Renal pelvis (tissue), 12 donors: ENCODE measurements at places on chromosomes 6 and 20. TPM values are rescaled to one million over a fixed set of nuclear protein-coding genes. Genes with fewer than 3 reads are reported as not detected.

DNA sequence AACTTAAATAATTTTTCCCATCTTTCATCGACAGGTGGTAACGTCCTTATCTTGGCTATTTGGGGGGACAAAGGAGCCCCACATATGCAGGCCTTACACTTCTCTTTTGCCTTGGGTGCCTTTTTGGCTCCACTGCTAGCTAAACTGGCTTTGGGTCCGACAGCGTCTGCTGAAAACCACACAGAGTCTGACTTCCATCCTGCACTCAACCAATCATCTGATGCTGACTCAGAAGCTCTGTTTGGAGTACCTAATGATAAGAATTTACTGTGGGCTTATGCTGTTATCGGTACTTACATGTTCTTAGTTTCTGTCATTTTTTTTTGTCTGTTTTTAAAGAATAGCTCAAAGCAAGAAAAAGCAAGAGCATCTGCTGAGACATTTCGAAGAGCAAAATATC, 178.5 kb downstream of the SLC16A10 start:
- DNase-seq, result no peak

The LHFPL5 gene
- polyA plus RNA-seq, result 0.40 TPM

The SLC44A4 gene
- polyA plus RNA-seq, result 66.9 TPM

GRCh38 chr6:98452685-98453084, 381.7 kb upstream of the POU3F2 start:
- DNase-seq, result no peak

DNA sequence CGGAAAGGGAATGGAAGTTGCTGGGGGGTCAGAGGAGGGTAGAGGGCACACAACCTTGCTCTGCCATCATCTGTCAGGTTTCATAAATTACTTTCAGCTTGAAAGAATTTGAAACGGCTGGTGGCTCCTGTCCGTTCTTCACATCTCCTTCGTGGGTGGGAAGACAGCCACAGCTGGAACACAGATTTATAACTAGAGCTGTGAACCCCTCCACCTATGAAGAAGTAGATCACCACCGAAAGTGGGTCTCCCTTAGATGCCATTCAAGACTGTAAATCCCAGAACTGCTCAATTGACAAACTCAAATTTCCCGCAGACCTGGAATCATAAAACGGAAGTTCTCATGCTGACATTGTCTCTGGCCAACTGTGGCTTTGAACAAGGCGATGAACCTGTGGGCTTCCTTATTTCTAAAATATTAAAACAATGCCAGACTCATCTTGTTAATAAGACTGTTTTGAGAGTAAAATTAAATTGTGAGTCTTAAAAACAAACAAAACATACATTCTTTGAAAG, 65.3 kb downstream of the BTBD3 start:
- no peak for DNase-seq

The TRERF1 gene
- 18.3 TPM for polyA plus RNA-seq

- no peak for DNase-seq
Observed at GRCh38 chr6:158832026-158832425, 12.9 kb upstream of the EZR start.

GRCh38 chr6:168960551-168961263, 292.9 kb downstream of the THBS2 start:
- DNase-seq, result no peak

The PRND gene
- 2.7 TPM for polyA plus RNA-seq

DNA sequence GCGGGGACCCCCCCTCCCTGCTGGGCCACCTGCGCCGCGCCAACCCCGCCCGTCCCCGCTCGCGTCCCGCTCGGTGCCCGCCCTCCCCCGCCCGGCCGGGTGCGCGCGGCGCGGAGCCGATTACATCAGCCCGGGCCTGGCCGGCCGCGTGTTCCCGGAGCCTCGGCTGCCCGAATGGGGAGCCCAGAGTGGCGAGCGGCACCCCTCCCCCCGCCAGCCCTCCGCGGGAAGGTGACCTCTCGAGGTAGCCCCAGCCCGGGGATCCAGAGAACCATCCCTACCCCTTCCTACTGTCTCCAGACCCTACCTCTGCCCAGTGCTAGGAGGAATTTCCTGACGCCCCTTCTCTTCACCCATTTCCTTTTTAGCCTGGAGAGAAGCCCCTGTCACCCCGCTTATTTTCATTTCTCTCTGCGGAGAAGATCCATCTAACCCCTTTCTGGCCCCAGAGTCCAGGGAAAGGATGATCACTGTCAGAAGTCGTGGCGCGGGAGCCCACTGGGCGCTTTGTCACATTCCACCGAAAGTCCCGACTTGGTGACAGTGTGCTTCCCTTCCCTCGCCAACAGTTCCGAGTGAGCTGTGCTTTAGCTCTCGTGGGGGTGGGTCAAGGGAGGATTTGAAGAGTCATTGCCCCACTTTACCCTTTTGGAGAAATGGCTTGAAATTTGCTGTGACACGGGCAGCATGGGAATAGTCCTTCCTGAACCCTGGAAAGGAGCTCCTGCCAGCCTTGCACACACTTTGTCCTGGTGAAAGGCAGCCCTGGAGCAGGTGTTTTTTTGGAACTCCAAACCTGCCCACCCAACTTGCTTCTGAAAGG, 2.1 kb downstream of the VEGFA start:
- DNase-seq, result peak; percentile 50

The TREM2 gene
- polyA plus RNA-seq, result 0.90 TPM

The DYNLT2 gene
- 9.7 TPM for polyA plus RNA-seq

- DNase-seq, result no peak
Observed at GRCh38 chr20:4084096-4084495, 68.7 kb upstream of the RNF24 start.

DNA sequence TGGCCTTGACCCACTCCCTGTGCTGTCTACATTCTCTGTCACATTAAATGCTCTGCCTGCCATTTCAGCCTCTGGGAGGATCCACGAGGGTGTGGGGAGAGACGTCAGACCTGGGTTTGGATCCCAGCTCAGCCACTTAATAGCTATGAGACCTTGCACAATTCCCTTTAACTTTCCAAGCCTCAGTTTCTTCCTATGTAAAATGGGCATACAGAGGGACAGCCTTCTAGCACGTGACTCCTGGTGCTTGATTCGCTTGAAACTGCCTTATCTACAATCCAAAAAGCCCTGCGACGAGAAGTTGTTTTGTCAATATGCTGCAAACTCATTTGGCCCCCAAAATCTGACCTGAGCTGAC, 40.0 kb downstream of the TOX2 start:
- DNase-seq, result no peak

- no peak for DNase-seq
Observed at GRCh38 chr6:143232849-143233248, 172.2 kb downstream of the AIG1 start.

GRCh38 chr20:58240471-58240870, 12.0 kb upstream of the ANKRD60 start:
- DNase-seq, result no peak

The HS3ST5 gene
- 0.63 TPM for polyA plus RNA-seq

GRCh38 chr6:101110814-101111213, 229.7 kb upstream of the ASCC3 start:
- no peak for DNase-seq

The RFX6 gene
- not detected for polyA plus RNA-seq

- no peak for DNase-seq
Observed at GRCh38 chr6:11711984-11712711, 66.5 kb downstream of the ADTRP start.

The KDM1B gene
- 18.7 TPM for polyA plus RNA-seq

The MTCH1 gene
- polyA plus RNA-seq, result 182 TPM

The MRPL14 gene
- 54.9 TPM for polyA plus RNA-seq

The SNTA1 gene
- 11.7 TPM for polyA plus RNA-seq

The WFDC12 gene
- not detected for polyA plus RNA-seq

GRCh38 chr20:4383961-4384360, 337.7 kb upstream of the PRND start:
- no peak for DNase-seq

The ATAT1 gene
- polyA plus RNA-seq, result 59.4 TPM

DNA sequence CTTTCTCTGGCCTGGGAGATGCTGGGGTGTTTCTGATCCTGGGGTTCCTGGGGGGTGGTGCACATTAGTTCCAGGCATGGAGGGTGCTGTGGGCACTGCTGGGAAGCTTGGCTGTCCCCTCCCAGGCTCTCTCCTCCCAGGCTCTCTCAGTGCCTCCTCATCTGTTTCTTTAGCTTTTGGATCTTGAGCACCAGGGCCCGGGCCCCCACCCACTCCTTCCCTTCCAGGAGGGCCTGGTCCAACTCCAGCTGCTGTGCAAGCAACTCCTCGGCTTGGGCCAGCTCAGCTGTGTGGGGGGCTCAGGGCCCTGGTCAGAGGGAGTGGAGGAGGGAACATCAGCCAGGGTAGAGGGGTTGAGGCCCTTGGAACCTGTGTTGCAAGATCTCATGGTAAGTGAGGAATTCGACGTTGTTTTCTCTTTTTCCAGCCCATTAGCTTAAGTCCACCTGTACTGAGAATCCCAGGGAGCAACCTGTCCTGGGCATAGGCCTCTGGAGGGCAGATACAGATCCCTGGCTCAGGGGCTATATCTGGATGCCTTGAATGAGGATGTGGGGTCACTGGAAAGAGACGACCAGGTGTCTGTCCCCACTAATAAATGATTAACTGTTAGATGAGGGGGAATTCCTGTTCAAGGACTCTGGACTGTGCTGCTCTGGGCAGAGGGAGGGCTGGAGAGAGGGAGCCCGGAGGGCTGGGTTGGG, 34.5 kb upstream of the HLA-A start:
- DNase-seq, result no peak

DNA sequence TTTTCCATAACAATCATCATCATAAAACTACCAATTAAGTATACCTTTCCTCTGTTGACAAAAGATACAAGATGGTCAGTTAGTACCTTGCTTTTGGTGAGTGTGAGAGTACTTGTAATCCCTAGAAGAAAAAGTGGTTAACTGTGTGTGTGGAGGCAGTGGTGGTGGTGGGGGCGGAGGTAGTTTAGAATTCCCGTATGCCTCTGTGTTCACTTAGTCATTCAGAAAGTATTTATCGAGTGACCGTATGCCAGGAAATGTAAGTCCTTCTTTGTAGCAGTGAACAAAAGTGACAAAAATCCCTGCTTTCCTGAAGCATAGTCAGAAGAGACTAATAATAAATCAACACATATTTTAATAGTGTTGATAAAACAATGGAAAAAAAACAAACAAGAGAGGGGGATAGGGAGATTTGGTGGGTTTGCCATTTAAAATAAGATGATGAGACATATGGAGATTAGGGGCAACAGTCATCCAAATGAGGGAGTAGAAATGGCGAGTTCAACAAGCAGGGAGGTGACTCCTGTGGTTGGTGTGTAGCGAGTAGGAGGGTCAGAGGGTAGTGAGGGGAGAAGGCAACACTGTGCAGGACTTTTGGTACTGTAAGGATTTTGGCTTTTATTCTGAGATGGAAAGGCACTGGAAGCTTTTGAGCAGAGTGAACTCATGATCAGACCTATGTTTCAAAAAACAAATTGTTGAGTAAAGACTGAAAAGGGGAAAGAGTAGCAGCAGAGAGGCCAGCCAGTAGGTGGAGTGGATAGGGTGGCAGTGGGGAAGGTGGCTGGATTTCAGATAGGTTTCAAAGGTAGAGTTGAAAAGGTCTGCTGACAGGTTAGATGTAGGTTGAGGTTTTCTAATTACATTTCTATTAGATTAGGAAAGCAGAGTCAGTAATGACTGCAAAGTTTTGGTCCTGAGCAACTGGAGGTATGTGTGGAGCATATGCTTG, 40.3 kb upstream of the SIM1 start:
- no peak for DNase-seq

GRCh38 chr6:104640761-104641160, 219.0 kb downstream of the HACE1 start:
- DNase-seq, result no peak

DNA sequence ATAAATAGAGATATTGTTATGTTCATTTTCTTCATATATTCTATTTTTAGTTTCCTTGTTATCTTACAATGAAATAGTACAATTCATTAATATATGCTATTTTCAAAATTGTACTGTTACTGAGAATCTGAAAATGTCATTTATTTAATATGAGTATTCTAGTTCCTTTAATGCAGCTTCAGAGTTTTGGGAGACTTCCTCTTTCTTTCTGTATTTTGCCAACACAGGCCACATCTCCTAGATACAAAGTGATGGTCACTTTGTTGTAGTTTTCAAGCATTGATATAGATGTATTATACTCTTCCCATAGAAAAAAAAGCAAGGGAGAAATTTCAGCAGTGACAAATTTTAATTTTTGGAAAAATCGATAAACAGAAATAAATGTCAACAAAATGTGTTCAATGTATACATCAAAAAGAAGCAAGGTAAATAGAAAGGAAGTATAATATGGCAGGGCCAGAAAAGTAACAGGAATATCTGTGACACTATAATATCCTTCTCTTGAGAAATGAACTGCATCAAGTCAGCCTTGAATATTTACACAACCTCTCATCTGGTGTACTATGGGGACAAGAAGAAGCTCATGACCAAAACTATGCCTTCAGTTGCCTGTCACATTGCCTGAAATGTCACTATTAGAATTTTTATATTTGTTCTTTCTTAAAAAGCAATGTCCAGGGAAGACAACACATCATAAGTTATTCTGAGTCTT, 396.0 kb downstream of the TBC1D32 start:
- no peak for DNase-seq

The EPB41L1 gene
- 67.0 TPM for polyA plus RNA-seq

The NHLRC1 gene
- 2.3 TPM for polyA plus RNA-seq

GRCh38 chr6:144119376-144119775, 24.0 kb upstream of the SF3B5 start:
- DNase-seq, result no peak

GRCh38 chr6:90538278-90539046, 48.4 kb downstream of the MAP3K7 start:
- DNase-seq, result no peak

DNA sequence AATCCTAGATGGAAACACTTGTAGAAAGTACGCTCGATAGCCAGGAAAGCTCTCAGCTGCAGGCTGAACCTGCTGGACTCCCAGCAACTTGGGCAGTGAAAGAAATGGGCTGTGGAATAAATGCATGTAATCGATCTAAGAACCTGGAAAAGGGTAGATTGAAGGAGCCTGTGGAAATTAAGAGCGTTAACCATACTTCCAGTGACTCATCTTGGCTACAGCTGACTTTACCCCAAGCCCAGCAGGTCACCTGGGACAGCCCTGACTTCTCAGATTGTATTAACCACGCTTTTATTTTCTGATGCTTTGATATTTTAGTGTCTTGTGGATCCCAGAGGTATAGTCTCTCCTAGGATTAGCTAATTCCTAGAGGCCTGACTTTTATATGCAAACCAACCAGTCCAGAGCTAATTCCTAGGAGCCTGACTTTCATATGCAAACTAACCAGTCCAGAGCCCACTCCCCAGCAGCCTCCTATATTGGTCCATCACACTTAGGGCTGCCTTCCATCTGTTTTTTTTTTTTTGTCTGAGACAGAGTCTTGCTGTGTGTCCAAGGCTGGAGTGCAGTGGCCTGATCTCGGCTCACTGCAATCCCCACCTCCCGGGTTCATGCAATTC, 86.3 kb downstream of the GMPR start:
- DNase-seq, result no peak

GRCh38 chr6:88814909-88815308, 148.5 kb downstream of the RNGTT start:
- no peak for DNase-seq

GRCh38 chr20:44010162-44010704, 95.6 kb downstream of the TOX2 start:
- DNase-seq, result no peak
